ENCODE measurements at places on chromosomes 1 and 21.

- no peak for DNase-seq
Observed at GRCh38 chr1:80054129-80054528, 1047.6 kb upstream of the ADGRL4 start.

DNA sequence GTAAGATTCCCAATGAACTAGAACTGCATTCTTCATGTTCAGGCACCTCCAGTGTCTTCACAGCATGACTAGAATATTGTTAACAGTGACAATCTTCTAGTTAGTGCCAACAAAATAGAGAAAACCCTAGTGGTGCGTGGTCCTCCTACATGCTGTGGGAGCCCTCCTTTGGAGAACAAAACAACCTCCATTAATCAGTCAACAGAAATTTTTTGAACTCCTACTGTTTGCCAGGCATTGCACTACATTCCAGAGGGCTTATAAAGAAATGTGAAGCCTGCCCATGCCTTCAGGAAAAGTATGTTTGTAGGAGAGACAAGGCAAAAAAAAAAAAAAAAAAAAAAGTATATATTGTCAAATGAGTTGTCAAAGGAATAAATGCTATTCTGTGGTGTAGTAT, 252.7 kb downstream of the LRRC40 start:
- no peak for DNase-seq

GRCh38 chr1:244865028-244865371, 657 bp upstream of the HNRNPU start:
- peak; percentile 28 for DNase-seq

DNA sequence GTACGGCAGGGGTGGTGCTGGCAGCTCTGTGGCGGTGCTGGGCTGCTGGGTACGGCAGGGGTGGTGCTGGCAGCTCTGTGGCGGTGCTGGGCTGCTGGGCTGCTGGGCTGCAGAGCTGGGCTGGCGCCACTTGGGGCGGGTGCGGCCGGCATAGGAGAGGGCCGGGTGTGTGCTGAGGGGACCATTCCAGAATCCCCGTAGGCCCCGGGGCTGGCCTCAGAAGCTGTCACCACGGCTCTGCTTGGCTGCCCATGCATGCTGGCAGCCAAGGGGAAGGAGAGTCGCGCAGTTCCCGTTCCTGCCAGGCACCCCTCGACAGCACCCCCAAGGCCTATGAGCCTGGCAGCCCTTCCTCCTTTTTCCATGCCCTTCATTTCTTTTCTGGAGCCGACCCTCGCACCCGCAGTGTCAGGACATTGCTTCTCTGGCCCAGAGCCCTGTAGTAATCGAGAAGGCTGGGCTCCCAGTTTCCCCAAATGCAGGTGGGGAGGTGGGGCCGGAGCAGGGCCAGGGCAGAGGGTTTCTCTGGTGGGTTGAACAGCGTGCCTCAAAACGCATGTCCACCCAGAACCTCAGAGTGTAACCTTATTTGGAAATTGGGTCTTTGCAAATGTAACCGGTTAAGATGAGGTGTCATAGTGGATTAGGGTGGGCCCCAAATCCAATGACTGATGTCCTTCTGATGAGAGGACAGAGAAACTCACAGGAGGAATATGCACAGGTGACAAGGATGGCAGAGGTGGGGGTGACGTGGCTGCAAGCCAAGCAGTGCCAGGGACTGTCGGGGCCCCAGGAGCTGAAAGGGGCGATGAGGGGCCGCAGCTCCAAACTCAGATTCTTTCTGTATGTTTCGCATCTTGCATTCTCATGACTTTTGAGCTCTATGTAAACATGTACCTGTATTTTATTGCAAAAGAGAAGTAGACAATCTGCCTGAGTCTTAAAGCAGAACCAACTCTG, 71.0 kb upstream of the ACTRT2 start:
- no peak for DNase-seq

DNA sequence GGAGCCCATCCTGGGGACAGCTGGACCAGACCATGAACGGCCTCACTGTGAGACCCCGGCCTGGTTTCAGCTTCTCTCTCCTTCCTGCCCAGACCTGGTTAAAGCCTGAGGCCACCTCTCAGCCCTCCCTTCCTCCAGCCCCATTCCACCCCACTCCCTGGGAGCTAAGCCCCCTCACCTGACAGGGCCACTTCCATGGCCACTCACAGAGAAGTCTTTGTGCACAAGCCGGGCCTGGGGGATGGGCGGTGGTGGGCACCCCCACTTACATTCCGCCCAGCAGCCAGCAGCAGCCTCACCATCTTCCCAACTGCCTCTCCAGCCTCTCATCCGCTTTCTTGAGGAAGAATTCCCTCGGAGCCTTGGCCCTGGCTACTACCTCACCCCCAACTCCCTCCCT, 40.4 kb downstream of the RHBG start:
- DNase-seq = no peak

DNA sequence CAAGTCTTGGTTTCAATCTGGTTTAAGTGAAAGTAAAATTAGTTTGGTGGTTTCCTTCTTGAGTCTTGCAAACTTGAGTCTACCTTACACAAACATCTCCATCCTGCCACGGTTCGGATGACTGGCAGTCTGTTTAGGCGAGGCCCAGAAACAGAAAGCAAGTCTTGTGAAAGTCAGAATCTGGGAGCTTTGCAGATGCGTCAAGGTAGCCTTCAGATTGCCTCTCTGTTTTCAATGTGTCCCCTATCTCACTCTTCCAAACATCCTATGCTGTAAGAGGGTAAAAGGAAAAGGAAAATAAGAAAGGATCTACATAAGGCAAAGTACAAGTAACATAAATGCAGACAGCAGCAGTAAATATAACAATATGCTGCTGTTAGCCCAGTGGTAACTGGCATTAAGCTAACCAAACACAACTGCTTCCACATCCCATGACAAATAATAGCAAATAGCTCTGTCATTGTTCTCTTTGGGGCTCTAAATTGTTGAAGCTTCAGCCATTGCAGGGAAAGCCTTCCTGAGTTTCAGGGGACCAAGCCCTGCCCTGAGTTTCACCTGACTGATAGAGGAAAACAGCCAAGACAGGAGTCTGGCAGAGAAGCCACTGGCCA, 26.2 kb upstream of the C1orf105 start:
- DNase-seq = peak; percentile 77

DNA sequence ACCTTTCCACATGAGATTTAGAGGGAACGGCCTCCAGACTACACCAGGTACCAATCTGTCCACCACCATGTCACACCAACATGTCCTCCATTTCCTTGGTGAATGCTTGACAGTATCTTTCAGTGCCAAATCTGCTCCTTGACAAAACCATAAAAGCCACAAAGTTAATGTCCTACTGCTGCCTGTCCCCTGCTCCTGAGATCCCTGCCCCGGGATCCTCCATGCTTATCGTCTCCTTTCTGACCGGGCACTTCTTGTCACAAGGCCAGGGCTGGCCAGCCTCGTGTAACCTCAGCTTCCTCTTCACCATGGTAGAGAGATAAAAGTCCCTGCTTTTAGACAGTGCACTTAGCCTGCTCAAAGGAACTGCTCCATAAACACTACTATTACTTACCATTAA, 136.2 kb downstream of the NAV1 start:
- no peak for DNase-seq

- peak; percentile 84 for DNase-seq
Observed at GRCh38 chr1:119968068-119968492, 71.8 kb upstream of the ADAM30 start.

GRCh38 chr1:204292740-204293139, 67.0 kb downstream of the PLEKHA6 start:
- no peak for DNase-seq

DNA sequence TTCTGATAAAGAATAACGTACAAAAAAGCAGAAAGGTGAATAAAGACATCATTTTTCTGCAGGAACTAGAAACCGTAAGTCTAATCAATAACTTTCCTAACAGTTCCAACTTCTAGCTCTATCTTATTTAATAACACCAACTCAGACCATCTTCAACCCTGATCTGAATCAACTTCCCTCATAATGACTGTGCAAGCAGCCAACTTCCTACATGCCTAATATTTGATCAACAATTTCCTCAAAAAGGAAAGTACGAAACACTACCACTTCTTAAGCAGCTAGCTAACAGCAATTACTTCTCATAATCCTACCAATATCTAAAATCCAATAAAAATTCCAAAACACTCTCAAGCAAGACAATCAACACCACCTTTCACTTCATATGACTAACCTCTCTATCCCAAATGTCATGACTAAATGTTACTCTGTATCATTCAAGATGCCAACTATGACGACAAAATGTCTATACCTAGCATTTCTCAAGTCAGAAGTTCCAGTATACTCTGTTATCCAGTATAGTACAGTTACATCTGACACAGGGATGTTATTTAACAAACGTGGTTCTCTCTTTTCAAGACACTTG, 1.7 kb downstream of the COP1 start:
- no peak for DNase-seq

DNA sequence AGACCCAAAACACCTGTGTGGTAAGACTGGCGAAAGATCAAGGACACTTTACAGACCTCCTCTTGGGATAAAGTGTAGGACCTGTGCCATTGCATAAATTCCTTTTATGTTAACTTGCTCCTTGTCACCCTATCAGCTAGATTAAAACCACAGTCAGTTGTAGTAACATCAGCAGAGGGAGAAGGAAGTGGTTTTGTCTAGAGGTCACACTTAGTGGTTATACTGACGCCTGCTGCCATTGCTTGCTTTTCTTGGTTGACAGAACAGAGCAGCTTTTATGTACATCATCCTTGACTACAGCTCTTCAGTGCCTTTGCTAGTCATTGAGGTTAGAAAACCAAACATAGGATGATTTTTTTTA, 101.4 kb downstream of the PBX1 start:
- DNase-seq = no peak

DNA sequence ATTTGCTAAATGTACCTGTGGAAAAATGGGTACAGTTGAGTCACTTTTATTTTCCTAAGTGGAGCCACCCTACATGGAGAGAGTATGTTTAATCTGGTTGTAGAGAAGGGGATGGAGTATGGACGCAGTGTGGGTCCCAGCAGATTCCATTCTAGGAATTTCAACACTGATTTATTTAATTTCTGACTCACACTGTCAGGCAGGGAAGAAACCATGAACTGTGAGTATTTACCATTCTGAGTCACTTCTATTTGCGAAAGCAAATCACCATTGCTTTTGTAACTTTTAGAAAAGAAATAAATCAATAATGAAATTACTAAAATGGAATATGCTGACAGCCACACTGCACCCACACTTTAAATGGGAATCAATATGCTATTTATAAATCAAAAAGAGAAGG, 339.0 kb downstream of the DSCAM start:
- DNase-seq = no peak

DNA sequence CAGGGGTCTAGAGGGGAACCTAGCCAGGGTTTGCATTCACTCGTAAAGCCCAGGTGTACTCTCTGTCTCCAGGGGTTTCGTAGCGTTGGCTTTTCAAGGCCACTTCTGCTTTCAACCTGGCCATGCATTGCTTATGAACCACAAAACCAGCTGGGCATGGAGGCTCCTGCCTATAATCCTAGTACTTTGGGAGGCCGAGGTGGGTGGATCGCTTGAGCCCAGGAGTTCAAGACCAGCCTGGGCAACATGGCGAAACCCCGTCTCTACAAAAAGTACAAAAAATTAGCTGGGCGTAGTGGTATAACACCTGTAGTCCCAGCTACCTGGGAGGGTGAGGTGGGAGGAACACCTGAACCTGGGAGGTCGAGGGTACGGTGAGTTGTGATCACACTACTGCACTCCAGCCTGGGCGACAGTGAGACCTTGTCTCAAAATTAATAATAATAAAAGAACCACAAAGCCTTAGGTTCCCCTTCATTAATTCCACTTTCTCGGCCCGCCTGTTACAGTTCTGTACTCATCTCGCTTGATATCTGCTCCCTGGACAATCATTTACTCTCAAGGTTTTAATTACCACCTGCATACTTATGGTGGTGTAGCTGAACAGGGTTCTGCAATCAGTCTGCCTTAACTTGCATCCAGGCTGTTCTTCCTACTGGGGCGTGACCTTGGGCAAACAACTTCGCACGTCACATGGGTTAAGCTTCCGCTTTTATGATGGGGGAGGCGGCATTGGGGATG, 6.1 kb downstream of the SLC16A4 start:
- DNase-seq = no peak

GRCh38 chr1:8167936-8168335, 141.8 kb upstream of the ERRFI1 start:
- no peak for DNase-seq

DNA sequence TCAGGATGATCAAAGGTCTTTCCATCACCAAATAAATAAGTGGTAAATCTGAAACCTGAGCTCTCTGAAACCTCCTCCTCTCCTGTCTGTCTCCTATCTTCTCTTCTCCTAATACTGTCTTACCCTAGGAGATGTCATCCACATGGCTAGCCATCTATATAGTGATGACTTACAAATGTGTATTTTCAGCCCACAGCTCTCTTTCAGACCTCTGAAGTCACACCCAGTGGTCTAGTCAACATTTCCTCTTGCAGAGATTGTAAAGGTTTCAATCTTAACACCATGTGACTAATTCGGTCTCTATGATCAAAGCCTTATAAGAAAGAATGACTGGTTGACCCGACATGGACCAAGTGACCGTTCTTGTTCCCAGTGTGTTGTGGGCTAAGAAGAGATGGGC, 63.1 kb upstream of the DPT start:
- DNase-seq = no peak

GRCh38 chr21:34826836-34827235, 158.0 kb downstream of the CLIC6 start:
- no peak for DNase-seq

GRCh38 chr1:198548890-198549289, 8.4 kb upstream of the ATP6V1G3 start:
- no peak for DNase-seq

- peak; percentile 63 for DNase-seq
Observed at GRCh38 chr1:53393325-53393792, 65.5 kb upstream of the LRP8 start.

DNA sequence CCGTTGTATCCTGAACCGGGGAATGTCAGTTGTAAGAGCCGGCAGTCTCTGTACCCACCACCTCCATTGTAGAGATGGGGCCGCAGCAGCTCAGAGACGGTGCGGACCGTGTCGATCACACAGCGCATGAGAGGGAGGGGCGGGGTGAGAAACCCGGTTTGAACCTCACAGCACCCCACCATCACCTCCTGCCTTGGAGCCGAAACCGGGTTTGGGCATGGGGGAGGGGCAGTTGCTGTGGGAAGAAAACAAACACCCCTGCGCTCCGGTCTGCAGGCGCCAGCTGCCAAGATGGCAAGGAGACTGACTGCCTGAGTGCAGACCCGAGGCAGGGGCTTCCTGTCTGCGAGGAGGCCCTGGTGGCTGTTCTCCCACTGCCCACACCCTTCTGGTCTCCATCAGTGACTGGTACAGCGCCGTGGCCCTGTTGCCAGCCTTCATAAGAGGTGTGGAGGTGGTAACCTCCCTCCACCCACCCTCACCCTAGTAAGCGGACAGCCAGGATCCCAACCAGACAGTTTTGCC, 69.2 kb upstream of the SSBP3 start:
- DNase-seq = no peak

DNA sequence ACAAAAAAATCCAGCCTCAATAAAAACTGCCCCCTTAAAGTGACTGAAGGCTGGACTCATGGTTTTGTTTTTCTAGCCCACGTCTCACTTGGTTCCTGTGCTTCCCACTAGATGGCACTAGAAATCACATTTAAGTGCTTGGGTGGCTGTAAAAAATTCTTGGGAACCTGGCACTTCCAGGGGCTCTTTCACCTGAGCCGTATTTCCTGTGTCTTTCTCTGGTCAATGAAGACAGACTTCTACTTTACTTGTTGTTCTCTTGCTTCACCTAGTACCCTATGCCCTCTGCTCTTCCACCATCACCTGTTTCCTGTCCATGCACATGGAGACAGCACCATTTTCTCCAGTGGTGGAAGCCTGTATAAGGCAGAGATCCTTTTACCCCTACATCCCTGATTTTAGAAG, 20.0 kb downstream of the METTL13 start:
- no peak for DNase-seq

Measured in stimulated activated CD4-positive, alpha-beta T cell treated with anti-CD3 and anti-CD28 coated beads, Interleukin-1b, Interleukin-23, amount 100 ng/mL, for 48 hours (primary cell).